ENCODE measurements at places on chromosomes 7 and 10. TPM values are rescaled to one million over a fixed set of nuclear protein-coding genes. Genes with fewer than 3 reads are reported as not detected.
A peak's percentile ranks its signal among the peaks of the same experiment; 100 is the strongest.

Gene TDRD1
- 0.31 TPM for total RNA-seq

- DNase-seq = no peak
Observed at GRCh38 chr7:111255576-111255975, 164.6 kb downstream of the LRRN3 start.

DNA sequence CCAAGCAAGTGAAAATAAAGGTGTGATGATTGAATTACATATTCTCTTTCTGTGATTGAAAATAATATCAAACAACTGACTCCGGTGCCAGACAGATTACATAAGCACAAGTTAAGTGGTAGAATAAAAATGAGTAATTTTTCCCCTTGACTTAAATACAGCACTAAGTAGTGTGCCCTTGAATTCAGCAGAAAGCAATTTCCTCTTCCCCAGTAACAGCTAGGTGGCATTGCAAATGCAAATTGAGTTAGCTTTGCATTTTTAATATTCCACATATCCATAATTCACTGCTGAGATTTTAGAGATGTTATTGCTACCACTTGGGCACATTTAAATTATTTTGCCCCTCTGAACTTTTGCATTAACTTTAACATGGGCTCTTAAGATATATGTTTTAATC is 89.8 kb upstream of the NPVF start:
- DNase-seq = no peak

GRCh38 chr10:120375666-120376065 is 81.4 kb upstream of the PLPP4 start:
- no peak for DNase-seq

DNA sequence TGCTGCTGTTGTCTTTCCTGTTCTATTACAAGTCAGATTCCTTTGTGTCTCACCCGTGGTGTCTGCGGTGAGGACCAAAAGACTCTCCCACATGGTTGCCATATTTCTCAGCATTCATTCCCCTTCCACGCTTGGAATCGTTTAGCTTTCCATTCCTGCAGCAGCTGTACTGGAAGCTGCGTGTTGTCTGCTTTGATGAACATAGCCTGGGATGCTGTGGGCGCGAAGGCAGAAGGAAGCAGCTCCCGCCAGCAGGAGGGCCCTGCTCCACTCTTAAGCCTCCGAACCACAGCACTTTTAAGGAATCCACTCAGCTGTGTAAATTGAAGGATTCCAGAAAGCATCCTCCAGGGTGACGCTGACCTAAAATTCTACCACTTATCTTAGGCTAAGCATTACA is 303.6 kb upstream of the PITRM1 start:
- no peak for DNase-seq

Gene WASHC2C
- 31.7 TPM for total RNA-seq

DNA sequence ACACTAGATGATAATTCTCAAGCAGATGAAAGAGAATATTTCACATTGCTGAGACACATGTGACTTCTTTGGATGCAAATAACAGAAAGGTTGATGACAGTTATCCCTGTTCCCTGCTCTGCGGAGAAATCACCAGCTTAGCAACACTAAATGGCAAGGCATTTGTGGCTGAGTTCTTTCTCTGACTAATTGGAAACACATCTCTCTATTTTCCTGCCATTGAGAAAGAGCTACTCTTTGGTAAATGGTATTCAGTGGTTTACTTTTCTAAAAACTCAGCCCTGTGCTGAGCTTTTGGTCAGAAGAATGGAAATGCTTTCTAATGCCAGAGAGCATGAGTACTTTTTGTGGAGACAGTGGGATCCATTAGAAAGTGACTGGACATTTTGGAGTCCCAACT is 771.4 kb downstream of the LRMDA start:
- no peak for DNase-seq

DNA sequence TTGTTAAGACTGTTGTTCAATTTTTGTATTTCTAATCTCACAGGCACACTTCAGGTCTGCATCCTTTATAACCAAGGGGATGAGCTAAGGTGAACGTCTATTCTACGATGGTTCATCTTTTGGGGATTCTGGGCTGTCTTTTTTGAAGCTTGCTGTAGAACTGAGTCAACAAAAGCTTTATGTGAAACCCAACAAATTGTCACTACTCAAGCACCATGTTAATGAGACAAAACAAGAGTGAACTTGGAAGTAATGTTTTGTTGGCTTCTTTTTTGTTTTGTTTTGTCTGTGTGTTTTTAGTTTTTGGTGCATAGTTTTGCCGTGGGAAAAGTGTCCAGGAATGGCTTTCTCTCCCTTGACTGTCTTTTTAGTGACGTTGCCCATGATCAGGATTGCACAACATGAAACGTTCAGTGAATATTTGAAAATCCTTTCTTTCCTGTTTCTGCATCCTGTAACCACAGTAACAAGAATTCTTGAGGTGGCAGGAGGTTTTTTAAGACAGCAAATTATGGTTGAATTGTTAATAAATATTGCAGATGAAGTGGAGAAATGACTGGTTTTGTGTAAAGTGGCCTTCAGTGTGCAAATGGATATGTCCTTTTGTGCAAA is 65.6 kb downstream of the WIPF3 start:
- DNase-seq = no peak

Gene CRYGN
- not detected for total RNA-seq

DNA sequence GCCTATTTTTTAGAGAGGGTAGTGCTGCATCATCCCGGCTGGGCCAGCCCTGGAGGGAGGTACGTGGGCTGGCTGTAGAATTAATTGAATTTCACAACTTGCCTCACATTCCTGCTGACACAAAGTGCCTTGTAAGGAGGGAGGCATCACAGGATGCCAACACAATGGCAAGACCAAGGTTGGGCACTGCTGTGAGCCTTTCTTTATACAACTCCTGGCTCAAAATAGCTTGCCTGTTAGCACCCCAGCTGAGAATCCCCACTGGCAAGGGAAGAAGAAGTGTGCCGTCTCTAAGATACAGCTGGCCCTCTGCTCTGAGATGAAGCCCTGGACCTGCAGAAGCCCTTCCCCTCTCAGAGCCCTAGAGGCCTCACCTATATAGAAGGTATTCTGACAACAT is 873.9 kb downstream of the GRID1 start:
- DNase-seq = no peak

Gene NAT16
- total RNA-seq = not detected

DNA sequence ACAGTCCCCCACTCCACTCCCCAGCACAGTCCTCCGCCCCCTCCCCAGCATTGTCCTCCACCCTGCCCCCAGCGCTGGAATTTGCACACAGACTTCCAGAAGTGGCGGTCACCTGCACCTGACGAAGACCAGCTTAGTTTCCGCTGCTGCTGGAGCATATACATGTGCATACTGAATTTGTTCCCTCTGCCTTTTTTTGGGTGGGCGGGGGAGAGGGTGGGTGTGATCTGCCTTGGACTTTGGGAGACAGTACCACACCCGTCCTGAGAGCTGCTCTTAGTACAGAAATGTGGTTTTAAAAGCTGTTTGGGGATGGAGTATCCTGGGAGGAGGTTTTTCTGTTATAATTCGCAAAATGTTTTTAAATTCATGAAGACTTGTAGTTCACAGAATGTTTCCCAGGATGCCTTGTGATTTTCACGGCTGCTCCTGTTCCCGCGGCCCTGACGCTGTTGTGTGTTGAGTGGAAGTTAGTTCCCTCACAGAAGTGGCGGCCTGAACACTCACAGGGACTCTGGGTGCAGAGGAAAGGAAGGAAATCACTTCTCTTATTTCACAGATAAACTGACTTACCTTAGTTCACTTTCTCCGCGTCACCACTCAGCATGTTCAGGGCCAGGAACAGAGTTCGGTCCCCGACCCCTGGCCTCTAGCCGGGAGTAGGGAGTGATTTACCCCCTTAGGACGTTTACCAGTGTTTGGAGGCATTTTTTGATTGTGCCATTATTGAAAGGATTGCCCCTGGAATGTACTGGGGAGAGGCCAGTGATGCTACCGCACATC is 18.6 kb downstream of the PFKP start:
- no peak for DNase-seq

- DNase-seq = no peak
Observed at GRCh38 chr7:12653518-12653917, 33.9 kb upstream of the ARL4A start.

DNA sequence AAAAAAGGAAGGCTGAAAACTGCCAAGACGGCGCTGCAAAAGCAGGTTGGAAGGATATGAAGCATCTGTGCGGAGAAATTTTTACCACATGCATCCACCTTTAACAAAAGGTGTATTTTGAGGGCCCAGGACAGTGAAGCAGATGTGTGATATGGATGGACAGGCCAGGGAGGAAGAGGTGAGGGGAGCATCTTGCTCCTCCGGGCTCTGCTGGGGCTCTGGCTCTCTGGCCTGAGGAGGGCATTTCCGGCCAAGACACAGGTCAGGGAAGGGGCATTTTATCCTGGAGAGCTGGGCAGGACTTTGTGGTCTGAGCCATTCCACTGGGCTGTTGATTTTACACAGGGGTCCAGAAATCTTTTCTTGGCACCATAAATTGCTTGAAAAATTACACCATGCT is 175.1 kb downstream of the ZMYND11 start:
- no peak for DNase-seq

- peak; percentile 48 for DNase-seq
Observed at GRCh38 chr10:46516660-46517416, 39.6 kb downstream of the GPRIN2 start.

Gene WDR11
- total RNA-seq = 22.9 TPM

Gene AKR1C8
- total RNA-seq = 0.58 TPM

DNA sequence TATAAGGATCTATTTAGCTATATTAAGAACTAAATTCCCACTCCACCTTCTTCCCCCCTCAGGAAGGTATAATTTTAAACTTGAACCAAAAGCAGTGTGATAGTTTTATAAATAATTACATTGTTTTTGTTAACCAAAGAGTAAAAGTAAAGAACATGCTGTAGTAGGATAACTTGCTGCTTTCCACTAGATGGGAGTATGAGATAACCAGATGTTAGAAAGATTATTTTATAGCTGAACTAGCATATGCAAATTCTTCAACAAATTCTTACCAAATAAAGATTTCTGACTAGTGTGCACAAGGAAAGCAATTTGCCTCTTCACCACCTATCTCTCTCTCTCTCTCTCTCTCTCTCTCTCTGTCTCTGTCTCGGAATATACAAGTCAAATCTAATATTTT is 31.8 kb downstream of the TES start:
- no peak for DNase-seq

DNA sequence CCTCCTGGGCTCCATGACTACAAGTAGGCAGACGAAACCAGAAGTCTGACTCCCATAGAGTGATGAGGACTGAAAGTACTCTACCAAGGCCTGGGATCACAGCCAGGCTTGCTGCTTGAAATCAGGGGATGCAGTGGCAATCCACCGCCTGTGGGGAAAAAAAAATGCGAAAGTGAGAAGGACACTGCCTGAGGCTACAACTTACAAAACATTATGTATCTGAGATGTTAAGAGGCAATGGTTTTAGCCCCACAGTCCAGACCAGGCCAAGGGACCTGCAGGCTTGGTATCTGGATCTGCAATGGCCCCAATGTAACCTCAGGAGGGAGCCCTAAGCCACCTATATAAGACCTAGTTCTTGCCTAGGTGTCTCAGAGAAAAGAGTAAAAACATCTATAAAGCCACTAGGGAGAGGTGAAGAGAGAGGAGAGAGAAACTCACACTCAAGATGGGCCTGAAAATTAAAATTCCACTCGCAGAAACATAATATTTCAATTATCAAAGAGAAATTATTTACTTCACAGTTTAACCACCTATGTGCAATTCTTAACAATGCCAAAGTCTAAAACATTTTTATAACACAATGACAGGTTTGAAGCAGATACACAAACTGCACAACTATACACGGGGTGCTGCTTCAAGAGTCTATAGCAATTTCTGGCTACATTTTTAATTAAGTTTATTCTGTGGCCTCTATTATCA is 13.9 kb downstream of the DNAJC1 start:
- no peak for DNase-seq

GRCh38 chr7:1368184-1368681 is 91.0 kb downstream of the MICALL2 start:
- no peak for DNase-seq

DNA sequence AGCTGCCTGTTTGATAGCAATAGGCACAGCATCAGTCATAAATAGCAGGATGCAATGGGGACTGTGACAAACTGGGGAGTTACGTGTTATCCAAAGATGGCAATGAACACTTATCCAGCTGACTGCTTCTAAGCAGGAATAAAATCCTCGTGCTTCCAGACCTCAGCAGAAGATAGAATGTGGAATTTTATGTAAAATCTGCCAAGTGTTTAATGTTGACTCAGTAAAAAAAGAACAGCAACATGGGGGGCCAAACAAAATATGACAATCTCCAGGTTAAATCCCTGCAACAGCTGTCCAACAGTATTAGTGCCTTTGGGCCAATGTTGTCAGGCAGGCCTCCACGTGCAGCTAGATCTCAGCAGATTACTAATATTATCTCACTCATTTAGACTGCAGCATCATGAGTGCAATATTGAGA is 127.3 kb downstream of the SEMA3C start:
- DNase-seq = no peak

DNA sequence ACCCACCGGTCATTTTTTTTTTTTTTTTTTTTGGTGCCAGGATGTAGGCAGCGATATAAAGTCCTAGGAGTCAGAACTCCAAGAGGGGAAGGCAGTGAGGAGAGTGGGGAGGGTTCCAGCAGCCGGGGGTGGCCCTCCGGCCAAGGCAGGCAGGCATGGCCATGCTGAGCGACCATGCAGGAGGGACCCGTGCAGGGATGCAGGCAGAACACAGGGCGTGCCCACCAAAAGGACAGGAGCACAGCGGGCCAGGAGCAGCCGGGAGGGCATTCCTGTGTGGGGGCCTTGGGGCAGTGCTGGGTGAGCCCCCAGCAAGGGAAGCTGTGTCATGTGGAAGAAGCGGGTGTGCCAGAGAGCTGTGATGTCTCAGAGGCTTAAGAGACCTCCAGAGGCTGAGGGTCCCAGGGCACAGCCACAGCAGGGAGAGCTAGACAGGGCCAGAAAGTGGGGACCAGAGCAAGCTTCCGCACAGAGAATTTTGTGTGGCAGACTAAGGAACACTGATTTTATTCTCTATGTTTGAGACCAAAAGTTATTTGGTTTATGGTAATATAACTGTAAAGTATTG is 5.7 kb downstream of the ZFAND2A start:
- DNase-seq = no peak

DNA sequence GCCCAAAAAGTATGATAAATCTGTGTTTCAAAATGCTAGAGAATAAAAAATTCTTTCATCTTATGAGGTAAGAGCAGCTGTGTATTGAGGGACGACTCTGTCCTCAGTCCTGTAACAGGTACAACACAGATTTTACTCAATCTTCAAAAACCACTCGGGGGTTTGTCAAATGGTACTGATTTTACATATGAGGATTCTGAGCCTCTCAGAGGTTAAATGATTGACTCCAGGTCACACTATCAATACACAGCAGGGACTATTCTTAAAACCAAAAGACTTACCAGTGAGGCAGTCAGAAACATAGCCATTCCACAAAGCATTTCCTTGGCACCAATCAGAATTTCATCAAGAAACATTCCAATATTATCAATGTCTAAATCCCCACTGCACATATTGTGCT is 95.5 kb downstream of the SGMS1 start:
- no peak for DNase-seq

Gene LRRC17
- not detected for total RNA-seq

Measured in activated naive CD4-positive, alpha-beta T cell treated with anti-CD3 and anti-CD28 coated beads, Interleukin-2, amount 50 U/mL, for 72 hours (primary cell).